ENCODE measurements at places on chromosomes 1 and 21.

DNA sequence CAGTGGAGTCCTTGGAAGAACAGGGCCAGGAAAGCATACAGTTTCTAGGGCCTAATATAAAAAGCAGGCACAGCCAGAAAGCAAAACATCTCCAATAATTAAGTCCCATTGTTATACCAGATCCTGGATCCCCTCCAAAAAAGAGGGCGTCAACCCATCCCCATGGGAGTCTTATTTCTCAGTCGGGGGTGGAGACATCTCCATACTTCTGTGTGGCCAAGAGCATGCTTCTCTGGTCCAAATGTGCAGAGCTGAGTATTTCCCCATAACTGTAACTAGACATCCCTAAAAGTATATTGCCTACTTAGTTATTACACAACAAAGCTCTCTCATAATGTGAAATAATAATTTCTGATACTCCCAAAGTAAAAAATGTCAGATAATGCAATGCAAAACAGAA is 104.2 kb upstream of the SOX13 start:
- no peak overlapping the region for H3K27ac ChIP-seq
- no peaks in the 10 kb centered on the region for H3K36me3 ChIP-seq
- no peak overlapping the region for H3K4me3 ChIP-seq
- no peaks in the 10 kb centered on the region for H3K4me1 ChIP-seq
- no peak for DNase-seq
- H3K27me3 ChIP-seq = no peaks in the 10 kb centered on the region

DNA sequence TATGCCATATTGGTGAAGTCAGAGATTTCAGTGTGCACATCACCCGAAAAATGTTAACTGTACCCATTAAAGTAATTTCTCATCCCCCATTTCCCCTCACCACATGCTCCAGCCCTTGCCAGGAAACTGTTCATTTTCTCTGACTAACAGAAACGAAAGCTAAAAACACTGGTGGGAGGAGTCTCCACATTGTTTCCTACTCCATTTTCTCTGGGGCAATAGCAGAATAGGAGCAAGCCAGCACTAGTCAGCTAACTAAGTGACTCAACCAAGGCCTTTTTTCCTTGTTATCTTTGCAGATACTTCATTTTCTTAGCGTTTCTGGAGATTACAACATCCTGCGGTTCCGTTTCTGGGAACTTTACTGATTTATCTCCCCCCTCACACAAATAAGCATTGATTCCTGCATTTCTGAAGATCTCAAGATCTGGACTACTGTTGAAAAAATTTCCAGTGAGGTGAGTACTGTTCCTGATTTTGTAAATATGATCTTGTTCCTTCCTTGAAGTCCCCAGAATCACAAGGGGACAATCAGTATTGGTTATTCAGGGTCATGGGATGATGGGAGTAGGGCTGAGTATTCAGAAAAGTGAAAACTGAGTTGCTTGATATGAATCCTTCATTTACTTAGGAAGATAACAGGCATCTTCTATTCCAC is at the start of gene IFI16:
TSS of gene IFI16 (plus strand) at position 204 of the 658 bp plus-strand sequence. CDS start 4,774 bp downstream, outside the sequence.
- H3K36me3 ChIP-seq = peaks cover 64% of the 10 kb centered on the region
- peak within 1 kb of the TSS; percentile 100 for H3K27ac ChIP-seq
- no peaks in the 10 kb centered on the region for H3K27me3 ChIP-seq
- peaks cover 43% of the 10 kb centered on the region for H3K4me1 ChIP-seq
- peak within 1 kb of the TSS; percentile 99 for H3K4me3 ChIP-seq

DNA sequence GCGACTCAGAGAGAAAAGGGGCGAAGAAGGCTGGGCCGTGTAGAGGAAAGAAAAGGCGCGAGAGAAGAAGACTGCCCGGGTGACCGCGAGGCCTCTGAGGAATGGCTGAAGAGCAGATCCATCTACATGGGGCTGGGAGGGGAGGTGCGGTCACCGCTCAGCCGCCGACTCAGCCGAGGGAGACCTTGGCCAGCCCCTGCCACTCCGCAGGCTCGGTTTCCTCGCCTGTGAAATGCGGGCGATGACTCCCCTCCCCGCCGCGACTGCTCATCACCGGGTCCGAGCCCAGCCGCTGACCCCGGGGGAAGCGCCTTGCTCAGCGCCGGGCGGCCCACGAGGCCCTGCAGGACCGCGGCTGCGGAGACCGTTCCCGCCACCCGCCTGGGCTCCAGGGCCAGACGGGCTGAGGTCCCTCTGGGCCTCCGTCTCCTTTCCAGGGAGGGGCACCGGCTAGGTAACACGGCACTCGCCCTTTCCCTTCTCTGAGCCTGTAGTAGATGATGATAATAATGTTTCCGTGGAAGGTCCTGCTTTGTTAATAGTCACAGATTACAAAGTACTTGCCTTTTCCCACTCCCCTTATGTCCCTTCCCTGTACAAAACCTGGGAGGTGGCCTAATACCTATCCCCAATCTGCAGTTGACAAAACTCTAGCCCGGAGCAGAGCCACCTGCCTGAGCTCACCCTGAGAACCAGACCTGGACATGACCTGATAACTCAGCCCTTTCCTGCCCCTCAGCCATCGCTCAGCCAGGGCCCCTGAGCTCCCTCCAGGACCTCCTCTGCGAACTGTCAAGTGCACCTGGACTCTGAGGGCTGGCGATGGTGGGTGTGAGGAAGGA is 1.6 kb upstream of the BSND start:
- H3K4me1 ChIP-seq = peaks cover 39% of the 10 kb centered on the region
- peaks cover 39% of the 10 kb centered on the region for H3K27me3 ChIP-seq
- DNase-seq = peak; percentile 24
- H3K36me3 ChIP-seq = no peaks in the 10 kb centered on the region
- no peak overlapping the region for H3K4me3 ChIP-seq

DNA sequence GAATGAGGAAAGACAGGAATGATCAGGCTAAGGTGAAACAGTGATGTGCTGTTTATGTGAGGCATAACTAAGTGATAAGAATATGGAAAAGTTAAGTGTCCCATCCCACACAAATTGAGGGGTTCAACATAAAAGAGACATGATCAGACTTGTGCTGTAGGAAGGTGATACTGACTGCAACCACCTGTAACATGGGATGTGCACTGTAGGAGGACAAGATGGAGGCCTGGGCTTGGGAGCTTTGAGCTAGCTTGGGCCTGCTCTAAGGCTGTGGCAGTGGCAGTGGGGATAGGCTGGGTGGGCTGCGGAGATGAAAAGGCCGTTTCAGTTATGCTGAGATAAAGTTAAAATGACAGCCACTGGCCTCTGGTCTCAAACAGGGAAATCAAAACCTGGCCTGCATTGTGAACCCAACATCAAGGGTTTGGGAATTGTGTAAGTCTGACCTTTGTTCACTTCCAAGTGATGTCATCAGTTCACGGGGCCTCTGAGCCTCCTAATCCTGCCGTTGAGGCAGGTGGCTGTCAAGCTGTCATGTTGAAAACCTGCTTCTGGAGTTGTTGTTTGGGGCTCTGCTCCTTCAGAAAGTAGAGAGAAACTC is 61.2 kb upstream of the TENT5C start:
- no peaks in the 10 kb centered on the region for H3K36me3 ChIP-seq
- no peak overlapping the region for H3K4me3 ChIP-seq
- H3K4me1 ChIP-seq = peaks cover 21% of the 10 kb centered on the region
- no peak for DNase-seq

Measured in activated CD4-positive, alpha-beta memory T cell treated with anti-CD3 and anti-CD28 coated beads, Interleukin-2, amount 10 ng/mL, durations not matched to agents 7 days and 5 days (primary cell).